Liver (tissue), 10 donors: ENCODE measurements at places on chromosomes 4 and X.

DNA sequence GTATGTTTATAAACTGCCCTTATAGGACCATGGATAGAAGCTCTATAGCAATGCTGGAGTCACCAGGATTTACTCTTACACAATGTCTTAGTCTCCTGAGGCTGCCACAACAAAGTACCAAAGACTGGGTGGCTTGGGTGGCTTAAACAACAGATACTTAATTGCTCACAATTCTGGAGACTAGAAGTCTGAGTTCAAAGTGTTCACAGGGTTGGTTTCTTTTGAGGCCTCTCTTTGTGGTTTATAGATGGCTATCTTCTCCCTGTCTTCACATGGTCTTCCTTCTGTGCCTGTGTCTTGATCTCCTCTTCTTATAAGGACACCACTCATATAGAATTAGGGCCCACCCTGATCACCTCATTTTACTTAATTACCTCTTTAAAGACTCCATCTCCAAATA is 2.0 kb upstream of the TRPC3 start:
- no peak for DNase-seq

GRCh38 chrX:132486599-132487178 is 2.1 kb downstream of the MBNL3 start:
- DNase-seq = no peak

GRCh38 chr4:140238351-140239056 is 84.5 kb upstream of the MAML3 start:
- DNase-seq = peak; percentile 46

DNA sequence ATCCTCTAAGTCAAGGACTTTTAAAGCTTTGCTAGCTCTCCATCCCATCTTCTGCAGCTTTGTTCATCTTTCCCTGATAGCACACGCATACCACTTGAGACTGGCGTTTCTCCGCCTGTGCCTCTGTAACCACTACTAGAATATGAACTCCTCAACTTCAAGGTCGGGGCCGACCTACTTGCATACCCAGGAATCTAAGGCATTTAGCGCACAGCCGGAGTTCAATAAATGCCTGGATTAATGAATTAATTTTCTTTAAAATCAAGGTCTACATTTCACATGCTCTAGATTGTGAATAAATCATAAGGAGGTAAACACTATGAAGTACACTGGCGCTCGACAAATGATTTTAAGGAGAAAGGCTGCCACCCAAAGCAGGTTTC is 89.3 kb downstream of the HNRNPD start:
- no peak for DNase-seq

- no peak for DNase-seq
Measured at GRCh38 chr4:168383510-168383909, 65.0 kb upstream of the DDX60 start.
